ENCODE measurements at places on chromosomes 2 and 18.

- DNase-seq, result no peak
Observed at GRCh38 chr18:10391506-10391905, 62.9 kb upstream of the APCDD1 start.

- DNase-seq, result no peak
Observed at GRCh38 chr2:78654941-78655340, 370.6 kb upstream of the REG3G start.

DNA sequence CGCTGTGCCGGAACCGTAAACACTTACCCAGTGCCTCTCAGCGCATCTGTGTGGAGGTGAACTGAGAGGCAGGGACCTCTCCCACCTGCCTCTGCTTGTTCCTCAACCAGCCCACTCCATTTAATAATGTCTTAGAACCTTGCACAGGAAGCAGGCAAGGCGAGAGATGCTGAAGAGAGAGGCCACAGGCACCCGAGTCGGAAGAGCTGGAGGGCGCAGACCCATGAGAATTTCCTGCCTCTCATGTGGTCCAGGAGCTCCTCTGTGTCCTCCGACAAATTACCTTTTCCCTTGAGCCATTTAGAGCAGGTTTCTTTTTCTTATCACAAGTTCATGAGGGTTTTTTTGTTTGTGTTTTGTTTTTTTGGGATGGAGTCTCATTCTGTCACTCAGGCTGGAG lies 4.9 kb upstream of the RFX8 start:
- no peak for DNase-seq

DNA sequence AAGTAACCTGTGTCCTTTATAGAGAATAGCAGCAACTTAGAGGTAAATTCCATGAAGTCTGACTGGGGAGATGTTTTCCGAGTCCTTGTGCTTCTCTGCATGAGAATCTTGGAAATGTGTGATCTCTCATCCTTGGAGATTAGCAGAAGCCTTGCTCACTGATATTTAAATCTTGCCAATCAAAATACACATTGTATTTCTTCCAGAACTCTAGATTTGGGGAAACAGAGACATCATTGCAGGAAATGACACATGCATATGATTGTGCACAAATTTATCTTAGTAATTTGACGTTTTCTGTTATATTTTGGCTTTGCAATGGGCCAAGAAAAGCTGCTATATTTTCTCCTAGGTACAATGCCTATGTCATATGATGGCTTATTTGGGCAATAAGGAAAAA lies 182.6 kb downstream of the ZNF804A start:
- no peak for DNase-seq

DNA sequence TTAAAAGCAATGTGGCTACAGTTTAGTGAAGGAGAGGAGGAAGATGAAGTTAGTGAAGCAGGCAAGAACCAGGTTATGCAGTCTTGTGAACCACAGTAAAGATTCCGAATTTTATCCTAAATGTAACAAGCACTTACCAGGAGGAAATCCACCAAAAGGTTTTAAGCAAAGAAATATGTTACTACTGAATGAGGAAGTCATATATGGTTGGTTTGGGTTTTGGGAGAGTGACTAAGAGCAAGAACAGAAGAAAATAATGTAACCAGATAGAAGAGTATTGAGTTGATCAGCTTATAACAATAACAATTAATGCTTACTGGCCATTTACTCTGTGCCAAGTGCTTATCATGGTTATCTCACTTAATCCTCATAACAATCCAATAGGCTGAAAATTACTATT lies 1.9 kb downstream of the USP37 start:
- no peak for DNase-seq

GRCh38 chr2:99960790-99961189 lies 181.6 kb downstream of the AFF3 start:
- no peak for DNase-seq

All from HFF-Myc (cell line).